ENCODE measurements at places on chromosomes 2 and 18. TPM values are rescaled to one million over a fixed set of nuclear protein-coding genes. Genes with fewer than 3 reads are reported as not detected.
A peak's percentile ranks its signal among the peaks of the same experiment; 100 is the strongest.

- DNase-seq: no peak
Observed at GRCh38 chr2:145551686-145552085, 1031.8 kb upstream of the ZEB2 start.

The DOK6 gene
- not detected for total RNA-seq

- DNase-seq: no peak
Observed at GRCh38 chr2:111058264-111058663, 62.5 kb upstream of the BCL2L11 start.

- DNase-seq: no peak
Observed at GRCh38 chr2:120587279-120587996, 148.2 kb upstream of the GLI2 start.

GRCh38 chr2:165811592-165812370 is 17.7 kb upstream of the GALNT3 start:
- DNase-seq: no peak

GRCh38 chr18:76846217-76846616 is 23.9 kb downstream of the ZNF236 start:
- DNase-seq: no peak

DNA sequence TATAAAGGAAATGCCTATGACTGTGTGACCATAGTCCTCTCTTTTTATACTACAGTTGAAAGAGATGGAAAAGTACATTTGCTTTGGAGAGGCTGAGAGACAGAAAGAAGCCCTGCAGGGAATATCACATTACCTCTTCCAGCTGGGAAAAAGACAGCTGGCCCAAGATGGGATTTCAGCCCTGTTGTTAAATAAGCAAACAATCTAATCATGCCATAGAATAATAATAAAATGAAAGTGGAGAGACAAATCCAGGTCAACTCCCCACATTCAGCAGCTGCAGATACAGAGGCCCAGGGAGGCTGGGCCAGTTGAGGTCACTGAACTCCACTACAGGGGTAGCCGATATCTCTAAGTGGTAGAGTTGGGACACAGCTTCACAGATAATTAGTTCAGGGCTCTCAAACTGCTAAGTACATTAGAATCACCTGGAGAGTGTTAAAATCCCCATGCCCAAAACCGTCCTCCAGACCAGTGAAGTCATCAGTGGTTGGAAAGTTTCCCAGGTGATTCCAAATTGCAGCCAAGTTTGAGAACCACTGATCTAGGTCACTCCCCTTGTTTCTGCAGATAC is 81.9 kb downstream of the MOGAT1 start:
- peak; percentile 44 for DNase-seq

DNA sequence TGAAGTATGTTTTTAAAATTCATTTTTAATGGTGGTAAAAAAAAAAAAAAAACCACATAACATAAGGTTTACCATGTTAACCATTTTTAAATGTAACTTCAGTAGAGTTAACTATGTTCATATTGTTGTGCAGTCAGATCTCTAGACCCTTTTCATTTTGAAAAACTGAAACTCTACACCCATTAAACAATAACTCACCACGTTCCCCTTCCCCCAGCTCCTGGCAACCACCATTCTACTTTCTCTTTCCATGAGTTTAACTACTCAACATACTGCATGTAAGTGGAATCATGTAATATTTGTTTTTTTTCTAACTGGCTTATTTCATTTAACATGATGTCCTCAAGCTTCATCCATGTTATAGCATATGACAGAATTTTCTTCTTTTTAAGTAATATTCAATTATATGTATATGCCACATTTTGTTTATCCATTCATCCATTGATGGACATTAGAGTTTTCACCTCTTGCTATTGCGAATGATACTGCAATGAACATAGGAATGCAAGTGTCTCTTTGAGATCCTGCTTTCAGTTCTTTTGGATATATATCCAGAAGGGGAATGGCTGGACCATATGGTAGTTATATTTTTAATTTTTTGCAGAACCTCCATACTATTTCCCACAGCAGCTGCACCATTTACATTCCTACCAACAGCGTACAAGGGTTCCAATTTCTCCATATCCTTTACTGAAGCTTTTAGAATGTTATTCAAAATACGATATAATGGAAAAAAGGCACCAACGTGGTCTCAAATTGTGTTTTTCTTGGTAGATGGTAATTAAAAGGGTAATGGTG is 91.0 kb downstream of the SPTBN1 start:
- no peak for DNase-seq

The UGT1A7 gene
- total RNA-seq: 0.21 TPM

GRCh38 chr2:219441451-219442255 is 7.0 kb downstream of the SPEG start:
- DNase-seq: no peak

GRCh38 chr2:241814643-241815476 is 5.9 kb downstream of the NEU4 start:
- no peak for DNase-seq

- no peak for DNase-seq
Observed at GRCh38 chr18:22422909-22423548, 5.3 kb upstream of the CTAGE1 start.

The SNED1 gene
- not detected for total RNA-seq

GRCh38 chr2:147214914-147215313 is 629.9 kb upstream of the ACVR2A start:
- DNase-seq: no peak

The UGT1A3 gene
- 0.88 TPM for total RNA-seq

- DNase-seq: peak; percentile 26
Observed at GRCh38 chr18:55097456-55098170, 138.4 kb upstream of the CCDC68 start.

The MC4R gene
- total RNA-seq: not detected

DNA sequence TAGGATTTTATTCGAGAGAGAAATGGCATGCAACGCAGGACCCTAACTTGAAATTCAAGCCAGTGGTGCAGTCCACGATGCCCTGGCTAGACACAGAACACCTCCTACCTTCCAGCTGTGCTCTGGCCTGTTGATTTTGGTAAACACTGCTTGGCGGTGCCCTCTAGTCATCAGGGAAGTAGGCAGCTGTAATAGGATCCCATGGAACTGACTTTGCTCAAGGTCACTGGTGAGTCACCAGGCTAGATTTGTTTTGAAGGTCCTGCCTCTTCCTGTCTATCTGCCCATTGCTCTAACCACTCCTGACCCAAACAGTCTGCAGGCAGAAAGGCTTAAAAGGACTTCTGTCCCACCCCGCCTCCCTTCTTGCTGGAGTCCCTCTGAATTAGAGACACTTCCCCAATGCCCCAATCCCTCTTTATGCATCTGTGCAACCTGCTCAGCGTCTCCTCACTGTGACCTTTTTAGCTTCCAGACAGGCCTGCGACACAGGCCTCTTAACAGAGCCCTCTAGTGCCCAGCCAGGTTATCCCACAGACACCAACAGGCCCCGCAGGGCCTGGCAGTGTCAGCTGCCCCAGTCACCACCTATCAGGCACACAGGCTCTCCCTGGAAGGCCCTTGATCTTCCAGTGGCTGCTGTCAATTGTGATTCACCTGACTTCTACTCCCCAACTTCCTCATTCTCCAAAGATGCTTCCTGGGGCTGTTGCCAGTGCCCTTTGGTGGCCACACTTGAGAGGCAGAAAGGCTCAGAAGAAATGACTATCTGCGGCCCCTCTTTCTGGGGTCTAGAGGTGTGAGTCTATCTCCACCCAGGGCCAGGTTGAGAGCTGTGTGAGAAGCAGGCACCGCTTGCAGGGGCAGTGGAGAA is 5.2 kb downstream of the TMEM127 start:
- DNase-seq: peak; percentile 78

The REG3A gene
- total RNA-seq: not detected

GRCh38 chr2:154992826-154993225 is 294.3 kb downstream of the KCNJ3 start:
- no peak for DNase-seq

DNA sequence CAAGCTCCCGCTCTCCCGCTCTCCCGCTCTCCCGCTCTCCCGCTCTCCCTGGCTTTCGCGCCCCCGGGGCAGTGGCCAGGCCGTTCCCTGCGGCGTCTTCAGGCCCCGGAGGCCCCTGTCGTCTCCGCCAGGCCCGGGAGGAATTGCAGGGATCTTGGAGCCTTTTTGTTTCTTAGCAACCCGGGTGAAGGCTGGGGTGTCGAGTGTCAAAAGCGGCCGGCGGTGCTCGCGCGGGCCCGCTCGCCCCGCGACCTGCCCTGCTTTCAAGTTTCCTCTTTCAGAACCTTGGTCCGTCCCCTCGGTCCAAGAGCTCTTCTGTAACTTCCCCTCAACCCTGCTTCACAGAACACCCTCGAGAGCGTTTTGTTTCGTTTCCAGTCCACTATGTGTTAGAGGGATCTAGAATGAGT is 1.4 kb downstream of the RNF138 start:
- peak; percentile 44 for DNase-seq

GRCh38 chr2:21415234-21415633 is 291.5 kb downstream of the TDRD15 start:
- DNase-seq: no peak

The MAP2 gene
- total RNA-seq: 9.1 TPM

DNA sequence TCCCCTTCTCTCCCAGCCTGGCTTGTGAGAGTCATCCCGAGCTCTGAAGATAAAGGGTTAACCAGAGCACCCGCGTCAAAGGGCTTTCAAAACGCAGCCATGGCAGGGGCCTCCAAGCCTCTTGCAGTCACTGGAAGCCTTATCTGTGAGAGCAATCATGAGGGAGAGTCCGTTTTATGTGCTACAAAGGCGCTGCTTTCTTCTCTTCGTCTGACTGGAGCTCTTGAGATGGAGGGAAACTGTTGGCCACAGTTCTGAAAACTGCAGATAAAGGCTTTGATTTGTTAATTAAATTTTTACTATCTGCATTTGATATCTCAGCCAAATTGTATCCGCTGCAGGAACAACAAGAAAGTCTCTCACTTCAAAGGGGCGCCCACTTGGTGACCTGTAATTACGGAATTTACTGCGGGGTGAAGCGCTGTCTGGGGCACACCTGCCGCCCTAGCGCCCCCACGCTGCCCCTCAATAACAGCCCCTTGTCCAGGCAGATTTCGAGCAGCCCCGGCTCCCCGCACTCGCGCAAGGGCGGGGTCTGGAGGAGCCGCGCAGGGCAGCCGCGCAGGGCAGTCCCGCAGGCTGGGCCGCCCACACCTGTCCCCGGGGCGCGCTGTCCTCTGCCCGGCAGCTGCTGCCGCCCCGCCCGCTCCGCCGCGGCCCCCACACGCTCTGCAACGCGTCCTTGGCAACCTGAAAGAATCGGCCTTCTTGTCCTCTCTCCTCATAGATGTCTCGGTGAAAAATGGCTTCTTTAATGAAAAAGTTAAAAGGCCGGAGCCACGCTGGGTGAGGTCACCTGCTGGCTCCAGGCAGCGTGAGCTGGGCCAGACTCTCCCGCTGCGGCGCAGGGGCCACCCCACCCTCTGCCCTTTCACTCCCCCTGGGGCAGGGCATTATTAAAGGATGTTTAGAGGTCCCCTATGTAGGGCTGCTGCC is 217.9 kb downstream of the VAPA start:
- DNase-seq: no peak

The SMIM21 gene
- not detected for total RNA-seq

DNA sequence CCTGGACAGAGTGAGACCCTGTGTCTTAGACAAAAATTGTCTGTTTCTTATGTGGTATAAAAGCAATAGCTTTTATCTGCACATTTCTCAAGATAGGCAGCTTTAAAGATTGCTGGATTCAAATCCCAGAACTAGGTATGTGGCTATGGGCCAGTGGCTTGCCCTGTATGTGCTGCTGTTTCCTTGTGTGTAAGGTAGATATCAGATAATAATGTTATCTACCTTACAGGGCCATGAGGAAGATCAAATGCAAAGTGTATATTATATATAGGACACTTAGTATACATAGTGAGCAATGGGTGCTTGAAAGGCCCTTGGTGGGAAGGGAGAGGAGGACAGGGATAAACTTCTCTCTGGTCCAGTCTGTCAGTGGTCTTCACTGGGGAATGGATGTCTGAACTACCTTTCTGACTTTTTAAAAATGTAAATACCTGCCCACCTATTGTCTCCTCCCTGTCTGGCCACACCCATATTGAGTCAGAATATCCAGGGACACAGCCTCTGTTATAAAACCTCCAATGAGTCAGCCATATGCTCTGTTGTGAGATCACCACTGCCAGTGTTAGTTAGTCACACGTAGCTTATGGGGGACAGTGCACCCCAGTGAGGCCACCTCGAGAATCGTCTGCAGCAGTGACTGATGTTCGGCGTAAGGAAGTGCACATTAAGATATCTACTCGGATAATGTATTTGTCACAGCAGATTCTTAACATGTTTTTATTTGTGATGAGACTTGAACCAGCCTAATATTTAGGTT is 383.4 kb downstream of the PTPRM start:
- peak; percentile 80 for DNase-seq

The IL37 gene
- 0.44 TPM for total RNA-seq

The TSPYL6 gene
- total RNA-seq: not detected

The LAPTM4A gene
- total RNA-seq: 91.4 TPM

DNA sequence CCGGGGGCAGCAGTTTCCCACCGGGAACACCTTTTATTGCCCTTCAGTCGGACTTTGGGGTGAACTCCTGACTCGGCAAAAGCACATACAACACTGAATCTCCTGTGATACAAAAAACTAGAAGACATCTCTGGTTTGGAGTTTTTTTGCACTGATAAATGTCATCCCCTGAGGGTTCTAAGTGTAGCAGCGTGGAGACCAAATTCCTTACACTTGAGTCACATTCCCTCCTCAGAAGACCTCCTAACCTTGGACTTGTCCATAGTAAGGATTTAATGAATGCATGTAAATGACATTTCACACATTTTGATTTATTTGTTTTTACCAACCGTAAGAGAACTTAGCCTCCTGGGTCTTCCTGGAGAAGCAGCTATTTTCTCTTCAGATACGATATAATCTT is 54.0 kb upstream of the GPR45 start:
- DNase-seq: no peak

DNA sequence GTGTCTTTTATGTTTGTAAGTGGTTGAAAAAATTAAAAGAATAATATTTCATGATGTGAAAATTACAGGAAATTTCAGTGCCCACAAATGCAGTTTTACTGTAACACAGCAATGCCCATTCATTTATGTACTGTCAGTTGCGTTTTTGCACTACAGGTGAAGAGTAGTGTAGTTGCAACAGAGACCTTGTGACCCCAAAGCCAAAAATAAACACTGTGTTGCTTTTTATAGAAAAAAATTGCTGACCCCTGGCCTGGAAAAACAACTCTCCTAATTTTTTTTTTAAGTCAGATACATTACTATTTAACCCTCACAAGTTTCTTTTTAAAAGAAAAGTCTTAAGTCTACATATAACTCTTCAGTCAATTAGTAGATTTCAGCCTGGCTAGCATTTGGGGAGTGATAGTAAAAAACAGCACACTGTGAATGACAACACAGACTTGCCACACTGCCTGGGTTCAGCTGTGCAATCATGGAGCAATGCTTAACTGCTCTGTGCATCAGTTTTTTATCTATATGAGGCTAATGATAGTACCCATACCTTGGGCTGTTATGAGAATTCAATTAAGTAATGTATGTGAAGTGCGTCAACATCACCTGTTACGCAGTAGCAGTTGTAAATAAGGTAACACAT is 8.1 kb downstream of the KLHL14 start:
- DNase-seq: no peak

The KCNJ3 gene
- not detected for total RNA-seq

DNA sequence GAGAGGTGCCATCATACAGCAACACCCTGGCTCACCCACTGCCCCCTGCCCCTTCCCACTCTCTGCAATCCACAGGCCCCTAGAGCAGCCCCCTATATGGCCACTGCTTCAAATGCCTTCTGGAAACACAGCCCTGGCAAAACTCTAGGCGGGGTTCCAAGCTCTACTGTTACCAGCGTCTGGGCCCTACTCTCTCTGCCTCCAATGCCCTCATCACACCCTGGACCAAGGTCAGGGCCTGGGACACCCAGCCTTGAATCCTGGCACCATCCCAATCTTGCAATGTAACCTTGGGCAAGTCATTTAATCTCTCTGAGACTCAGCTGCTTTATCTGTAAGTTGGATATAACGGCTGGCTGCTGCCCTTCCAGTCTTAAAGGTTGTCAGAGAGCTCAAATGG is 39.2 kb upstream of the LOXHD1 start:
- no peak for DNase-seq

All from foreskin keratinocyte (primary cell).